Urinary bladder (tissue), 4 donors: ENCODE measurements at places on chromosomes 12 and 14. TPM values are rescaled to one million over a fixed set of nuclear protein-coding genes. Genes with fewer than 3 reads are reported as not detected.
A peak's percentile ranks its signal among the peaks of the same experiment; 100 is the strongest.

BMAL2 gene
- 9.3 TPM for total RNA-seq

DNA sequence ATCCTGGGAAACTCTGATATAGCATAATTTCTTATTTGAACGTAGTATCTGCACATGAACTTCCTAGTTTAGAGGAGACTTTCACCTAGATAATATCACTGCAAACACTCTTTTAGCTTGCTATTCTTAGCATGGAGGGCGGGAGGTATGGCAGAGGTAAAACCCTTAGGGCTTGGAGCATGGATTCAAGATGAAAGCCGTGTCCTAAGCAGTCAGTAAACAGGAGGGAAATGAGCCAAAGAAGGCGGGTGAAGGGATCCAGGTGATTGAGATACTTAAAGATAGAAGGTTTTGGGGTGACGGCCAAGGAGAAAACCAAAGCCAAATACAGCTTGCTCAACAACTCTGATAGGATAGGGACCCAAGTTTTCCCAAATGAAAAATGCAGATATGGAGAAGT is 107.1 kb upstream of the BCAT1 start:
- DNase-seq, result no peak

DNA sequence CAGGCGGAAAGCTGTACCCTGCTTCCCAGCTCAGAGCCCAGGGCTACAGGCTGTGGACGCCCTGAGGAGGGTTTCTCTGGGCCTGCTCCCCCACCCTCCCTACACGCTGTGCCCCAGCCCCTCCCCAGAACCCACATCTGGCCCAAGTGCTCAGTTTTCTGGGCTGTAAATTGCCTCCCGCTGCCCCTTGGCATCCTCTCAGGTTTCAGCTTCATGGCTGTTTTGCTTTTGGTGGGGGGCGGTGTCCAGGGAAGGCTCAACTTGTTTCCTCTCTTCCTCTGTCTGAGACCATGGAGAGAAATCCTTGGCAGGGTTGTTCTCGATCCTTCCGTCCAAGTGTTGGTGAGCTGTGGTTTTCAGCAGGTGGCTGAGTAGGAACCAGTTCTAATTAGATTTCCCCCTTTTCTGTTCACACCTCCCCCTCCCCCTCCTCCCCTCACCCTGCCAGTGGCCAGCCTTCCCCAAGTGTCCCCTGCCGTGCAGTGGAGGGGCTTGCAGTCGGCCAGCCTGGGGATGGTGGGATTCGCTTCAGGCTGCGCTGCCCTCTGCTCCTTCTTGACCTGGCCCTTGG is 61.8 kb downstream of the TSPAN9 start:
- DNase-seq, result no peak

DNA sequence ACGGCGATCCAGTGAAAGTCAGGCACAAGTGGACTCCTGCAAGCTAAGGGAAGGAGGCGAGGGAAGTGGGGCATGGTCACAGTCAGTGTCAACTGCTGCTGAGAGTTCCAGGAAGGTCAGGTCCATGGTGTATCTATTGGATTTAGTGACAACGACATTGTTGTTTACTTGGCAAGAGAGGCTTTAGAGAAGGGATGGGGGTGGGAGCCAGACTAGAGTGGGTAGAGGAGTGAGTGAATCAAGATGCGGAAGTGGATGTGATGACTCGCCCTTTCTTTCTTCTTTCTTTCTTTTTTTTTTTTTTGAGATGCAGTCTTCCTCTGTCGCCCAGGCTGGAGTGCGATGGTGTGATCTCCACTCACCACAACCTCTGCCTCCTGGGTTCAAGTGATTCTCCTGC is 12.5 kb downstream of the P2RX7 start:
- no peak for DNase-seq

GRCh38 chr12:131836714-131837397 is 8.7 kb downstream of the MMP17 start:
- DNase-seq, result no peak

OR6J1 gene
- total RNA-seq, result not detected

- no peak for DNase-seq
These were observed 32.4 kb upstream of the CD69 start for GRCh38 chr12:9792961-9793617.

NPFF gene
- total RNA-seq, result not detected

GRCh38 chr14:104023325-104024055 is 62.0 kb upstream of the ASPG start:
- no peak for DNase-seq

GRCh38 chr14:93892923-93893558 is 34.1 kb upstream of the FAM181A start:
- peak; percentile 39 for DNase-seq

IFNG gene
- not detected for total RNA-seq

GRCh38 chr14:82501554-82501953 is 967.9 kb upstream of the SEL1L start:
- no peak for DNase-seq

DNA sequence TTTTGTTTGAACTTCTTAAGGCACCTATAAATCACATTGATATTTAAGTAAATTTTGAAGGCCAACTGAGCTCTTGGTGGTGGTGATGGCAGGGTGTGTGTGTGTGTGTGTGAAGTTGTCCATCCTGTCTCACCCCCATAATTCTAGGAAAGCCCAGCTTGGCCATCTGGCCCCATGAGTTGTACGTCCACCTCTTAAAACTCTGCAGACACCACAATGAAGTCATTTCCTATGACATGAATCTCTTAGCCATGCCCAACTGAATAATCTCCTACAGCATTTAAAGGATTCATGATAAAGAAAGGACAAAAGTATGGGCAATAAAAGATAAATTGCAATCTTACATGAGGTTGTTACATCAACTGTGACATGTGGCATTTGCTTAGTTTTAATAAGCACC is 123.4 kb downstream of the TTC7B start:
- DNase-seq, result no peak

DNA sequence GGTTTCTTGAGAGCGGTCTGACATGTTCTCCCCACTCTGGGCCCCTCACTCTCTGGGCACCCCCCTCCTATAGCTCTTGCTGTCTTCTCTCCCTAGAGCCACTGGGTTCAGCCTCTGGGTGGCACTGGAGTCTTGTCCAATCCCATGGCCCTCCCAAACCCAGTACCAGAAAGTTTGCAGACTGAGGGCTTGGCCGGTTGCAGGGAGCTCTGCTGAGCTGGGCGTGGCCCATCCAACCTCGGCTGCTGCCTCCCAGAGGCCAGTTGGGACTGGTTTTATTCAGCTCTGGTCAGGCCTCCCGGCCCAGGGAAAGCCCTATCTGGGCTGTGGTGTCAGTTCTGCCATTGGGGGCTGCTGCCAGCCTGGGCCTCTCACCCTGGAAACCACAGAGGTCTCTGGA is 37.9 kb downstream of the ISCA2 start:
- peak; percentile 13 for DNase-seq

GRCh38 chr14:59252772-59253500 is 64.5 kb downstream of the DAAM1 start:
- no peak for DNase-seq

GRCh38 chr14:22650960-22651521 is 6.9 kb upstream of the OR6J1 start:
- DNase-seq, result no peak

DNA sequence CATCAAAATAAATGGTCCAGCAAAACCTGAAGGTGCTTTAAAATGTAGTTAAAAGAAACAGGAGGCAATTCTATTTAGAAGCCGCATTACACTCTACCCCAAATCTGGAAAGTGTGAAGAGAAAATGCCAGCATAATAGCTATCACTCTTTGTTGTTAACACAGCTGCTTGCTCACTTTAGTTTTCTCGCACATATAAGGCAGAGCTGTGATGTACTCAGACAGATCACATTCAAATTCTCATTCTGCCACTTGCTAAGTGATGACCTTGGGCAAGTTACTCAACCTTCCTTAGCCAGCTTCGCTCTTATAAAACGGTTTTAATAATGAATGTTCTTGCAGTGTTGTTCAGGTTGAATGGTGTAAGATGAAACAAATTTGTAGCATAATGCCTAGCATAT is 56.0 kb upstream of the MGAT4C start:
- no peak for DNase-seq

RILPL1 gene
- 6.7 TPM for total RNA-seq

DNA sequence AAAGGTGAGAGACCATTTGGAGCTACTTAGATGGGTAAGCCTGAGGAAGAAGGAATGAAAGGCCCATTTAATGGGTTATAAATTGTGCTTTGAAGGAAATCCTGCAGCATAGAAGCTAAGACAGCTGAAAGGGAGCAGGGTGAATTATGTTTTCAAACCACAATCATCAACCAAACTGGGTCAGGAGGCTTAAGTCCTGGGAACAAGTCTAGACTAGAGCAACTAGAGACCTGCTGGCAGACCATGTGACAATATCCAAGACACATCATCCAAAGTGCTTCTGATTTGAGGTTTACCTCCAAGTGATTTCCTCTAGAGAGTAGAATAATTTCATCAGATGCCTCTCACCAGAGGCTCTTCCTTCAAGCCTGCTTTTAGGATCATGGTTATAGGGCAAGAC is 53.7 kb downstream of the MAP3K9 start:
- DNase-seq, result no peak

DNAAF2 gene
- 9.1 TPM for total RNA-seq

GRCh38 chr12:32273712-32274111 is 125.6 kb upstream of the FGD4 start:
- DNase-seq, result no peak

DNA sequence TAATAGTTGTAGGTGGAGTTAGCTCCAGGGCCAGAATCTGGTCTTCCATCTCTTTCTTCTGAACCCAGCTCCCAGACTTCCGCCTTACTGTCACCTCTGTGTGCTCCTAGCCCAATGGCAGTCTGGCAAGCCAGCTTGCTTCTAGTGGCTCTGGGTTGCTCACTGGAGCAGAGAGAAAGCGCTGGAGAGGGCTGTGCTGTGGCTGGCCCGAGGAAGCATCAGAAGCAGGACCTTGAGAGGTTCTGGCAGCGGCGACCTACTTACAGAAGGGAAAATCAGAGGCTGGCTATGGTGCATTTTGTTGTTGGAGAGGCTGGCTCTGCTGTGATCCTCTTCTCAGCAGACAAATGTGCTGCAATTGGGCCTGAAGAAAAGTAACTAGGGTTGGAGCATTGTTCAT is 28.6 kb downstream of the KCNA5 start:
- no peak for DNase-seq

DNA sequence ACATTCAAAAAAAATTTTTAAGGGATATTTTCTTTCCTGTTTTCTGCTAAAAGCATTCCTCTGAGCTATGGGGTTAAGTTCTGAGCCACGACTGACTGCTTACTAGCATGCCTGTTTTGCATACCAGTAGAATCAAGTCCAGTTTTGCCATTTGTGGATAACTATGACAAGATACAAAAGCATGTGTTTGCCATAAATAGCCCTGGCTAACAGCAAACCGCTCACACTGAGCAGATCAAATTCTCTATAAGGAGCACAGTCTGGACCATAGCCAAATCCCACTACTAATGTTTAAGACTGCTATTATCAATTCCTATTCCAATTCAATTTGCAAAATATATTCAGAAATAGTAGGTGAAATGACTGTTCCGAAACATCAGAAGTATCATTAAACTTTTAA is 3.2 kb downstream of the CFL2 start:
- no peak for DNase-seq

DNA sequence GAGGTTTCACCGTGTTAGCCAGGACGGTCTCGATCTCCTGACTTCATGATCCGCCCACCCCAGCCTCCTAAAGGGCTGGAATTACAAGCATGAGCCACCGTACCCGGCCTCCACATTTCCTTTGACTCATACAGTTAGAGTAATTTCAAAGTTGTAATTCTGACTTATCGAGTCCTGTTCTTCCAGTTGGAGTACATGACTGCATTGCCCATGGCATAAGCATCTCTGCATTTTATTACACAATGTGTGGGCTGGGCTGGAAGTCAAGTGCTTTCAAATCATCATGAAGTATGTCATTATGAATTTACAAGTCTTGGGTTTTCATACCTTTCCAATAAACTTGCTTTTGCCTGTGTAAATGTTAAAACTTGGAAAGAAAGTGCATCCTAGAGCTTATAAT is 1295.7 kb upstream of the FLRT2 start:
- no peak for DNase-seq

SERPINA9 gene
- total RNA-seq, result not detected

DNA sequence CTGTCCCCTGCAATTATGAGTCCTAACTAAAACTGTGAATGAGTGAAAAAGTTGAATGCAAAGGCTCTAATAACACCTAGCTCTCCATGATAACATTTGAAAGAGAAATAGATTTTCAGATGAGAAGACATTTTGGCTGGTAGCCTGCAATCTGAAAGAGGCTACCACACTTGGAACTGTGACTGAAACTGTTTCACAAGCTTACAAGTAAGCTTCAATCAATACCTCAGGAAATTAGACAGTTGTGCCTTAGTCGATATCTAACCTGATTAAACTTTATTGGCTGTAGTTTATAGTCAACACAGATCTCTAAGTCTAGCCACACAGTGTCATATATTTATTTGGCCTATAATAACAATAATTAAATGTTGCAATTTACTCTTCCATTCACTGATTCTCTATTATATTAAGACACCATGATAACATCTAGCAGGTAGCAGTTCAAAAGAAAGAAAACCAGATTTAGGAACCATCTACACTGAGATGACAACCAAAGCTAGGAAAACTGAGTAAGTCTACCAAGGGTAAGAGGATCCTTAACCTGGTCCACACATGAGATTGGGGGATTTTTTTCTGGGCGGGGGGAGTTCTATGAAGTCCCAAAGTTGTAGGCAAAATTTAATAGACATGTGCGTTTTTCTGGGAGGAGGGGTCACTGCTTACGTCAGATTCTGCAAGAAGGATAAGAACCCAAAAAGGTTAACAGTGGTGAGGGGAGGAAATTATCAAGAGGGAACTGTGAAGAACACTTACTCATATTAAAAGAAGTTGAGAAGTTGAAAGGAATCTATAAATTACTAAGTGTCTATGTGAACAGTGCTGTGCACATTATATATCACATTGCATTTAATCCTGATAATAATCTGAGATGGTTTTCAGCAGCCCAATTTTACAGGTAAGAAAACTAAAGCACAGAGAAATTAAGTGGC is 65.8 kb downstream of the NUMB start:
- no peak for DNase-seq

DNA sequence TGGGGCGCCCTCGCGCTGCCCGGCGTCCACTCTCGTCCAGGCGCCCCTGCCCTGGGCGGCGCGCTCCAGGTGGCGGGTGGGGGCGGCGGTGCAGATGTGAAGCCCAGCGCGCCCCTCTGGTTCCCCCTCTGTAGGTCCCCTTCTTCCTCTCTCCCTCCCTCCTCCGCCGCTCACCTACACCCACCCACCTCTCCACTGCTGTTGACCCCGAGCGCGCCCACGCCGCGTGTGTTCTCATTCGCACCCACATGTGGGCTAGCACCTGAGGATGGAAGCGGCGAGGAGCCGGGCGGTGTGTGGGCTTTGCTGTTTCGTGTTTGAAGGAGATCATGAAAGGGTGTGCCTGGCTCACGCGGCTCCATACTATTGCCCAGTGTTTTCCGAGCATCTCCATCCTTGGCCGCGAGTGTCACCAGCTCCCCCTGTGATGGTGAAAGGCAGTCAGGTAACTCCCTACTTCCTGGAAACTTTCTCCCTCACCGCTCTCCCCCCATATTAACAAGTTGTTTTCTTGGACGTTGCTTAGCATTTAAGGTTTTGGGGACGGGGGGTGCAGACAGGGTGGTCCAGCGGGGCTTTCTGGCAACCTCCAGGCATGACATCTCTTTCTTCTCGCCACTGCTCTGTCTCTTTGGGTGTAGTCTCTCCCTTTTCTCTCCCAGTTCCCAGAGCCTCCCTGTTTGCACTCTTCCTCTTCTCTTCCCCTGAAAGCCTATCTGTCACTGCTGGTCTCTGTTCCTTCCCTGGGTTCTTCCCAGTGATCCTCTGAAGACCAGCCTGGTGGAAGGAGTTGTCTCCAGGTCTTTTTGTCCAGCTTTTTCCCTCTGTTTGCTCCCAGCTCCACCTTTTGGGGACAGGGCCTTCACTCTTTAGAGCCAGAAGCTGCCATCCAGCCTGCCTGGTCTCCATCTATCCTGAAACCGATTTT is 1.6 kb downstream of the CACNA1C start:
- DNase-seq, result no peak

TRAFD1 gene
- total RNA-seq, result 36.9 TPM

SLC10A1 gene
- total RNA-seq, result not detected

FOXN4 gene
- total RNA-seq, result not detected
